Activated T-helper 1 cell treated with Interleukin-2 at 50 U/mL for 16 hours (primary cell): ENCODE measurements at places on chromosomes 1 and 21.
A peak's percentile ranks its signal among the peaks of the same experiment; 100 is the strongest.

DNA sequence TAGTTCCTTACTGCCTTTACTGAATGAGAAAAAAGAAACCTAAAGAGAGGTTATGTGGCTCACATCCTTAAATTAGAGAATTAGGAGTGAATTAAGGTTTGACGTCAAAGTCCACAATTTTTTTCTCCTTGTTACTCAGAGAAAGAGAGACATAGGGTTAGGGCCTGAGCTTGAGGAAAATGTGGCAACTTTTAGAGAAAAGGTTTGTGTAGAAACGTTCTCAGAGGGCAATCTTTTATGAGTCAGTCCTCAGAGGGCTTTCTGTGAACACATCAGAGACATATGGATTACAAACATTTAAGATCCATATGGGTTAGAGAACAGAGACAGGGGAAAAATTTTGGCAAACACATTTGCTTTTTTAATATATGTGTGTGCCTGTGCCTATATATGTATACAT lies 242.8 kb downstream of the TGFB2 start:
- no peak for DNase-seq

GRCh38 chr21:37072988-37073416 lies at the start of the genes PIGP and TTC3:
TSS of gene PIGP (minus strand) at chr21:37073071. CDS start at chr21:37072515, 556 bp downstream.
TSS of gene TTC3 (plus strand) at chr21:37073254. CDS start at chr21:37087258, 14,004 bp downstream.
- DNase-seq, result peak; percentile 95

GRCh38 chr1:178506669-178507068 lies 6.2 kb upstream of the TEX35 start:
- no peak for DNase-seq

- no peak for DNase-seq
Measured at GRCh38 chr1:207205614-207206061, 101.6 kb downstream of the C4BPA start.

DNA sequence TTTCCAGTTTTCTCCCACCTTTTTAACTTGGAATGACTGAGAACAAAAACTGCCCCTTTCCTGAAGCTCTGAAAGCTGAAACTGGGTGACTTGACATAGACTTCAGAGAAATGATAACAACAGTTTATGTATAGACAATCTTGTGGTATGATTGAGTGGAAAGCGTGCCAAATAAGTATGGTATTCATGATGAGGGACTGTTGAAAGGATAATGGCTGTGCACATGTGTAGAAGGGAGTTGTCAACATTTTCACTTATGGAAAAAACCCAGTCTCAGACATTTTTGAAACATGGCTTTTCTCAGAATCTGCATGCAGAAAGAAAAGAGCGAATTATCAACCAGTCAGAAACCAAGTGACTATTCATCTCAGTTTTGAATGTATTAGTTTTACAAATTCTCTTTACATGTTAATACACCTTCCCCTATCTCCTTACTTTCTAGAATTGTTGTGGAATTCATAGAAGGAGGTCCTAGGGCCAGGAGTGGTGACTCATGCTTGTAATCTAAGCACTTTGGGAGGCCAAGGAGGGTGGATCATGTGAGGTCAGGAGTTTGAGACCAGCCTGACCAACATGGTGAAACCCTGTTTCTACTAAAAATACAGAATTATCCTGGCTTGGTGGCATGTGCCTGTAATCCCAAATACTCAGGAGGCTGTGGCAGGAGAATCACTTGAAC lies 261.2 kb downstream of the S1PR1 start:
- no peak for DNase-seq

GRCh38 chr1:5682626-5683225 lies 309.5 kb downstream of the NPHP4 start:
- DNase-seq, result no peak

DNA sequence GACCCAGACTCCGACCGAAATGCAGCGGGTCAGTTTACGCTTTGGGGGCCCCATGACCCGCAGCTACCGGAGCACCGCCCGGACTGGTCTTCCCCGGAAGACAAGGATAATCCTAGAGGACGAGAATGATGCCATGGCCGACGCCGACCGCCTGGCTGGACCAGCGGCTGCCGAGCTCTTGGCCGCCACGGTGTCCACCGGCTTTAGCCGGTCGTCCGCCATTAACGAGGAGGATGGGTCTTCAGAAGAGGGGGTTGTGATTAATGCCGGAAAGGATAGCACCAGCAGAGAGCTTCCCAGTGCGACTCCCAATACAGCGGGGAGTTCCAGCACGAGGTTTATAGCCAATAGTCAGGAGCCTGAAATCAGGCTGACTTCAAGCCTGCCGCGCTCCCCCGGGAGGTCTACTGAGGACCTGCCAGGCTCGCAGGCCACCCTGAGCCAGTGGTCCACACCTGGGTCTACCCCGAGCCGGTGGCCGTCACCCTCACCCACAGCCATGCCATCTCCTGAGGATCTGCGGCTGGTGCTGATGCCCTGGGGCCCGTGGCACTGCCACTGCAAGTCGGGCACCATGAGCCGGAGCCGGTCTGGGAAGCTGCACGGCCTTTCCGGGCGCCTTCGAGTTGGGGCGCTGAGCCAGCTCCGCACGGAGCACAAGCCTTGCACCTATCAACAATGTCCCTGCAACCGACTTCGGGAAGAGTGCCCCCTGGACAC lies 534 bp downstream of the C1orf56 start:
- DNase-seq, result peak; percentile 33

GRCh38 chr1:8962812-8963530 lies 17.3 kb downstream of the CA6 start:
- peak; percentile 17 for DNase-seq

GRCh38 chr1:223229756-223230155 lies 86.7 kb upstream of the TLR5 start:
- DNase-seq, result no peak
